Stimulated activated CD8-positive, alpha-beta memory T cell treated with anti-CD3 and anti-CD28 coated beads, Interleukin-15, amount 100 ng/mL, for 48 hours (primary cell): ENCODE measurements at places on chromosomes 7 and 10.

DNA sequence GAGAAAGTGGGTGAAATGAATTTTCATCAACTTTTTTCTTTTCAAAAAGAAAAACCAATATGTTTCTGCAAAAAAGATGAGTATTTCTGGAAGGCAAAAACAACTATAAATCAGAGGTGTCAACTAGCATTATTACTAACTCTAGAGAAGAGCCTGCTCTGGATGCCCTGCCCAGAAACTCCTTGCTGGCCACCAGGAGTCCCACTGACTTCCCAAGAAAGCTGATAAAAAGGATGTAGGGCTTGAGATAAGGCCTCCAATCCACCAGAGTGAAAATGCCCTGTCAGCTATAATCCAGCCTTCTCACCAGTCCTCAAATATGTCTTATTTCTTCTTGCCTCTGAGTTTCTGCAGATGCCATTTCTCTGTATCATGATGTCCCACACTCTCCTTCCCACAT, 16.7 kb upstream of the FZD1 start:
- DNase-seq, result no peak

- DNase-seq, result no peak
These were observed 170.3 kb downstream of the NEURL1 start for GRCh38 chr10:103663802-103664201.

DNA sequence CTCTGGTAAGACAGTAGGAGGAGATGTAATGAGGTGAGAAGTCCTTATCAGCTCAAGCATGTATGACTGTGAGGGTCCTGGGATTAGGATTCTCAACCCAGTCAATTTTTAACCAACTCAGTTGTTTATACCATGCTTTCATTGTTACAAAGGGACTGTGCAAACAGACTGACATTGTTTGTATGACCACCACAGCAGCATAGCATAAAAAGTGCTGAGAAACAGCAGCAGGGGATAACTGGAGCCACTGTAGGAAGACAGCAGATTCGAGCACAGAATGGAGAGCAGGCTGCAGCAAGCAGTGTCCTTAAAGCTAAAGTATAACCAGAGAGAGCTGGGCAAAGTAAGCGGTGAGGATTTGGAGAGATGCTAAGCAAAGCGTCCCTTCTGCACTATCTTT, 829.5 kb downstream of the REEP3 start:
- no peak for DNase-seq

DNA sequence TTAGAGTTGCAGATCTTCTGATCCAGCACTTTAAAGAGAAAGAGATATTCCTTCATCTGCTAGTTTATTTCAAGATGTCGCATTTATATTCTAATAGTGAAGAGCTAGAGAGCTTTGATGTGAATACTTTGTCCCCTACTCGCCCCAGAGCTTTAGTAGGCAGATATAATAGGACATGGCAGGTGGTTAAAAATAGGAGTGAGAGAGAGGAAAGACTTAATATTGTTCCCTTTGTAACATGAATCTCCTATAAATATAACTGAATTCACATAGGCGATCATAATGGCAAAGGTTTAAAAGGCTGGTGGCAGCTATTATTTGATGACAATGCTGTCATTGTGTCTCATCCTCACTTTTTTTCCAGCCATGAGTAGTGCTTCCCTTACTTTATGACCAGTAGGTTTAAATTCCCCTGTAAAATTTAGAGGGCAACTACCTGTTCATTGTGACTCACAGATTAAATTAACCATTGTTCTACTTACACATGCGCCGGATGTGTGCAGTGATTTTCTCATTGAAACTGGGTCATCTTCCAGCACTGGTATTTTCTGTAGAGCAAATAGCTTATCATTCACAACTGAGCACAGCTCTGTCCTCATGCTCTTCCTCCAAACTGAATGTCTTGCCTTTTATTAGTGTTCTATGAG, 906.7 kb upstream of the CELF2 start:
- DNase-seq, result no peak

- DNase-seq, result no peak
These were observed 9.3 kb downstream of the EVX1 start for GRCh38 chr7:27251652-27252590.

- DNase-seq, result no peak
These were observed 17.6 kb downstream of the ARHGAP19 start for GRCh38 chr10:97274828-97275227.

DNA sequence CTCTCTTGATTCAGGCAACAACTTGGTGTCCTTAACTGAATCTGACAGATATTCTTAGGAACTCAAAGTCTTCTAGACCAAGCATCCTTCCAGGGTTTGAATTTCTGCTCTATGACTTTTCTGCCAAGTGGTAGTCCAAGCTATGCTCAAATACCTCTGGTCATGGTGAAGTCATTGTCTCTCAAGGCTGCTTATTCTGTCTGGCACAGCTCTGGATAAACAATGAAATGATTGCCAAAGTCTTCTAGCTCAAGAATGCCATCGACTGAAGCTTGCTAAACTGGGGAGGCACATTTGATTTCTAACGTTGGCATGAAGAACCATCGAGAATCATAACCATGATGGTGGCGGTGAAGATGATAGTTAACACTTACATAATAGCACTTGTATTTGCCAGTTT, 116.2 kb upstream of the MKX start:
- no peak for DNase-seq

GRCh38 chr10:101587725-101588653, at the start of the genes DPCD and POLL:
Gene DPCD, plus strand, starts transcription at chr10:101588321. Its CDS starts 16 bp downstream, at chr10:101588337.
Gene POLL, minus strand, starts transcription at chr10:101588257. Its CDS starts 897 bp downstream, at chr10:101587360.
- DNase-seq, result peak; percentile 89

- DNase-seq, result no peak
These were observed 336.4 kb downstream of the ELMO1 start for GRCh38 chr7:37112218-37112617.

- peak; percentile 16 for DNase-seq
These were observed 66.4 kb downstream of the EXOC6 start for GRCh38 chr10:92914478-92915325.

GRCh38 chr10:28302012-28302637, 739 bp downstream of the MPP7 start:
- DNase-seq, result no peak

DNA sequence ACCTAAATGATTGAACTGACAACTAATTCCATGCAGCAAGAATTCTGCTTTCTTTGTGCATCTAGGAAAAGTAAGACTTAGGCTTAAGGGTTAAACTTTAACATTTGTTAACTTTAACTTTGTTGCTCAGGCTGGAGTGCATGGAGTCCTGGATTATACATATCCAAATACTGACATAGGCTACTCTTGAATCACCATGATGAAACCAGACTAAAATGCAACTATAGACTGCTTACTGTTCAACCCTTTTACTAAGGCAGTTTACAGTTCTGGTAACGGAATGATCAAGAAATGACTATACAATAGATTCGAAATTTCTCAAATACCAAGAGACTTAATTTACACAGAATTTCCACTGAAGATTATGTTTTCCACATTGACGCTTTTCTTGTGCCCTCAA, 52.0 kb downstream of the PUS7 start:
- DNase-seq, result no peak

DNA sequence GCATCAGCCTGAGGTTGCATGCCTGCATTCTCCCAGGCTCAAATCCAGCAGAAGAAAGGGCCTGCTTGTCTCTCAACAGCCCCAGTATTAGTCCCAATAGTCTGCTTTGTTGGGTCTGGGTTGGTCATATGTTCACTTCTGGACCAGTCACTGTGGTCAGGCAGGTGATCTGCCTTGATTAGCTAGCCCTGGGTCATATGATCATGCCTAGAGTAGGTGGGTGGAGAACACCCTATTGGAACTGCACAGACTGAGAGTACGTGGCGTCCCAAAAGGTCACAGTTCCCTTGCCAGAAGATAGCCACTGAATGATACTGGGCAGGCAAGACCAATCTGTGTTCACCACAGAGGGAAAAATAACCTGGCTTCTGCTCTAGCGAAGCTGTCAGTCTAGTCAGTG, 80.1 kb downstream of the SH2D4B start:
- no peak for DNase-seq

DNA sequence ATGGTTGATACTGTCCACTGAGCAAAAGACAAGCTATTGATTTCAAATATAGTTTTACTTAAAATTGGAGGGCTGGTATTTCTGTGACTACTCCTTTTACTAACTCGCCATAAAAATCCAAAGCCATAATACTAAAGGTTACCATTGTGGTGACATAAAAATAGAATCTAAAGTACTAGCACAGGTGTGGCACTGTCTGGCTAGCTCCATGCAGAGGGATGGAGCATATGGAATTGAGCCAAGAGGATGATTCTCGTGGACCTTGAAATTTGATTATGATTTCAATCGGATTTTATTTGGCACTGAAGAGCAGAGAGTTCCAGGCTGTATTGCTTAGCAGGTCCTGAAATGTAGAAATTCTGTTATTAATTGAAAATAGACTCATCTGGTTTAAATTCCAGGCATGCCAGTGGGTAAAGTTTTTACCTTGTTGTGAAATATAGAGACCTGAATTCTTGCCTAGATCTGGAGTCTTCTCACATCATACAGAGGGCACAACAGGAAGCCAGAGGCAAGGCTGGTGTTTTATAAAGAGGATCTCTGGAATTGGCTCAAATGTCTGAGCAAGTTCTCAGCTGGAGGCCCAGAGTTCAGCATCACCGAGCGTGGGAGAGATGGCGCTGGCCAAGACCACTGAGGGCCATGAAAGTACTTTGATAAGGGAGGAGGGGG, 29.9 kb upstream of the DLD start:
- no peak for DNase-seq

DNA sequence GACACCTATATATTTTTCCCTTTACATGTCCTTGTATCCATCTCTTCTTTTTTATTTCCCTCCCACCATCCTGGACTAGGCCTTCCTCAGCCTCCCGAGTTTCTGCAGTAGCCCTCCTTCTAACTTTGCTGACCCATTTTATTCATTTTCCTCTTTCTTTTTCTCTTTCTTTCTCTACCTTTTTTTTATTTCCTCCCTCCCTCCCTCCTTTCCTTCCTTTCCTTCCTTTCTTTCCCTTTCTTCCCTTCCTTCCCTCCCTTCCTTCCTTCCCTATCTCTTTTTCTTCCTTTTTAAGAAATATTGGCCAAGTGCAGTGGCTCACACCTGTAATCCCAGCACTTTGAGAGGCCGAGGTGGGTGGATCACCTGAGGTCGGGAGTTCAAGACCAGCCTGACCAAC, 9.7 kb upstream of the CAMK2G start:
- DNase-seq, result no peak

- DNase-seq, result no peak
These were observed 30.1 kb downstream of the KCNH2 start for GRCh38 chr7:150947761-150948651.

GRCh38 chr7:127715901-127716300, 63.9 kb downstream of the SND1 start:
- DNase-seq, result no peak

DNA sequence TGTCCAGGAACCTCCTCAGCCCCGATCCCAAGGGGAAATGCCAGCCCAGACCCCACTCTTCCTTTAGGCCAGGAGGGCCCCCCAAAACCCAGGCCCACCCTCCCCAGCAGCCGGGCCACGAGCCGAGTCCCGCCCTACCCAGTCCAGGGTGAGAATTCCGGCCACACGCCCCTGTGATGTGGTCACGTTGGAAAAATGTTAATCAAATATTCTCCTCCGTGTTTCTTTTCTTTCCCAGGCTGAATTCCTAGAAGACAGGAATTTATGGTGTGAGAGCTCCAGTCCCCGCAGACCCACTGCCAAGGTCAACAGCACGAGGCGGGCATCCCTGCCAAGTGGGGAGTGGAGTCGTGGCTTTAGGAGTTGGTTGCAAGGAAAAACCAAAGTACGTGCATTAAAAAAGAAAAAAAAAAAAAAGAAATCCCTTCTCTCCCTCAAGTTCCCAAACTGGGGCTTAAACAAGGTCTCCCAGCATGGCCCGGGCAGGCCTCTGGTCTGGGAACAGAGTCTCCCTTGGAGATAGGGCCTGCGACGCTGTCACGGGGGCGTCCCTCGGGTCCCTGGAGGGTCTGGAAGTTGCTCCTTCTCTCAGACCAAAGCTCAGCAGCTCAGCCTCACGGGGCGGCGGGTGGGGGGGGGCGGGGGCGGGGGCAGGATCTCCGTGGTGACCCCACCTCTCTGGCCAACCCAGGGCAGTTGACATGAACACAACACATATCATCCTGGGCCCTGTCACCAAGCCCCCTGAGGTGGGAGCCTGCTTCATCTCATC, 28.1 kb upstream of the ELN start:
- DNase-seq, result no peak

DNA sequence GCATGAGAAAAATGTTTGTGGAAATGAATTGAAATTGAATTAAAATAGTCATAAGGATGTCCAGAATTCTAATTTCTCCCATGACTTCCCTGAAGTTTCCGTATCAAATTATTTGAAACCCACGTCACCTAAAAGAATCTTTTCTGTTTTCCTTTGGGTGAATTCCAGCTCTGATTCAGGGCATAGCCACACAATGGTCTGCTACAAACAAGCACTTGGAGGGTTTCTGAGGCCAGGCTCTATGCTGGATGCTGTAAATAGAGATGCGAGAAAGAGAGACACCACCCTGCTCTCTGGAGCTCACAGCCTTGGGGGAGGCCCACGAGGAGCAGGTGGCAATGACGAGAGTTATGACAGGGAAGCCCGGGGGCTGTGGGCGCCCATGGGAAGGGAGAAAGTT, 33.6 kb downstream of the GHRHR start:
- DNase-seq, result no peak

- DNase-seq, result no peak
These were observed 18.5 kb downstream of the STAM start for GRCh38 chr10:17662193-17663138.

DNA sequence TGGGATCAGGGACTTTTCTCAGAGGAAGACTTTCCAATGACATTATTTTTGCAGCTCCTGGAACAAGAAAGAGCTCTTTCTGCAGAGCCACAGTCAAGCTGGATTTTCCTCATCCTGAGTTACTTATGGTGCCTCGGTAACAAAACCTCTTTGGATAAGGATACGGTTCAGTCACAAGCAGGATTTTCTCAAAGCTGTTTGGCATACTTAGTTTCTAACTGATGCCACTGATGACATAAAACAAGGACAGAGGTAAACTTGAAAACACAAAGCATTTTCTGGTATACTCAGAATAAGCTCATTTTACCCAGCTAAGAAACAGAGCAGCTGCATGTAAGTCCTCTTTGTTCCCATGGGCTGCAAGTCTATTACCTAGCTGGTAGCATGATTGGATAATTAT, 340.9 kb upstream of the MEOX2 start:
- no peak for DNase-seq

- no peak for DNase-seq
These were observed 176.1 kb downstream of the SH3PXD2A start for GRCh38 chr10:103679096-103679790.

GRCh38 chr7:134527979-134528371, 608 bp downstream of the AKR1B10 start:
- no peak for DNase-seq

GRCh38 chr7:140219672-140220524, 43.1 kb upstream of the KDM7A start:
- DNase-seq, result no peak

DNA sequence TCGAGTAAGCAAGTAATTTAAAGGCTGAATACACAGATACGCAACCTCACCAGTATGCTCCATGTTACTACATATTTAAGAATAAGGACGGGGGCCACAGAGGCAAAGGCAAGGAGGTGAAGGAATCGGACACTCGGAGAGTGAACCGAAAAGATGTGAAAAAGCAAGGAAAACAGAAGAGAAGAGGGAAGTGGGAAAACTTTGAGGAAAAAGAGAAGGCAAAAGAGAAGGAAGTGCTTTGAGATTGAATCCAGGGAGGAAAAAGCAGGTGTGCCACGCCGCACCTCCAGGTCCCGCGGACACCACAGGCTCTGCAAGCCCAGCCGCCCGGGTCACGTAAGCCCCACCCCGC, 367 bp upstream of the AVL9 start:
- DNase-seq, result no peak
